ENCODE measurements at places on chromosomes 12 and 14. TPM values are rescaled to one million over a fixed set of nuclear protein-coding genes. Genes with fewer than 3 reads are reported as not detected.

CCDC88C gene
- 0.17 TPM for total RNA-seq

TCL1A gene
- not detected for total RNA-seq

SCN8A gene
- total RNA-seq: 12.8 TPM

CLEC14A gene
- total RNA-seq: 2.6 TPM

CFAP54 gene
- total RNA-seq: 5.1 TPM

PTPN6 gene
- total RNA-seq: 0.26 TPM

SSPN gene
- total RNA-seq: 9.8 TPM

CLEC7A gene
- not detected for total RNA-seq

SLC7A8 gene
- 5.1 TPM for total RNA-seq

TAS2R7 gene
- total RNA-seq: not detected

HOXC4 gene
- total RNA-seq: 0.26 TPM

USP15 gene
- 57.6 TPM for total RNA-seq

GYS2 gene
- total RNA-seq: not detected

KRT2 gene
- total RNA-seq: not detected

DIO2 gene
- total RNA-seq: 3.3 TPM

RILPL2 gene
- 3.1 TPM for total RNA-seq

KLHDC1 gene
- total RNA-seq: 5.4 TPM

ZC3H14 gene
- total RNA-seq: 71.0 TPM

MIP gene
- not detected for total RNA-seq

PPM1A gene
- total RNA-seq: 21.8 TPM

LUM gene
- total RNA-seq: 217 TPM

CCDC38 gene
- total RNA-seq: not detected

BICDL1 gene
- not detected for total RNA-seq

FOXG1 gene
- total RNA-seq: not detected

CFAP251 gene
- 7.9 TPM for total RNA-seq

SETD1B gene
- 3.5 TPM for total RNA-seq

MAP1LC3B2 gene
- total RNA-seq: 1.2 TPM

CBLN3 gene
- total RNA-seq: 5.3 TPM

CACNA1C gene
- total RNA-seq: 11.4 TPM

C12orf50 gene
- total RNA-seq: under 0.01 TPM

ENDOU gene
- total RNA-seq: 0.17 TPM

HNF1A gene
- total RNA-seq: not detected

WSB2 gene
- 77.3 TPM for total RNA-seq

CAMKK2 gene
- total RNA-seq: 19.3 TPM

PSEN1 gene
- total RNA-seq: 53.4 TPM

GDF11 gene
- 4.3 TPM for total RNA-seq

ABCD2 gene
- 0.33 TPM for total RNA-seq

CMKLR1 gene
- under 0.01 TPM for total RNA-seq

MANSC1 gene
- 1.3 TPM for total RNA-seq

MARS1 gene
- total RNA-seq: 352 TPM

All from fibroblast of lung (primary cell).